ENCODE measurements at places on chromosomes 5 and 9. TPM values are rescaled to one million over a fixed set of nuclear protein-coding genes. Genes with fewer than 3 reads are reported as not detected.

DNA sequence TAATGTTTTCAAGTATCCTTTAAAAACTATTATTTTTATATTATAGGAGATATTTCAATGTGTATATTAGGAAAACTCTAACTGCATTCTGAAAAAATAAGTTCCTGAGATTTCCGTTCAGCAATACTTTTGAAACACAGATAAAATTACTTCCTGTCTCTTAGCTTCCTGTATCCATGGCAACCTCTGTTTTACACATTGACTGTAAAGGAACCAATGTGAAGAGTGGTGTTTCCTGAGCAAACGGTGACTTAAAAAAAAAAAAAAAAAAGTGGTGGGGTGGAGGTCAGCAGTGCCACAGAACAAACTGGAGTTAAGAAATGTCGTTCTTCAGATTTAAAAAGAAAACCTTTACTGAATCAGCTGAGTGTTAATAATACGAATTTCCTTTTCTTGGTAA is at the start of gene LRRC70:
TSS of gene LRRC70 (plus strand) at position 280 of the 400 bp plus-strand sequence. CDS start 620 bp downstream, outside the sequence.
- DNase-seq, result no peak

PCDHB4 gene
- 3.4 TPM for total RNA-seq

MEIKIN gene
- total RNA-seq, result not detected

GRCh38 chr5:73523861-73524260 is 25.6 kb downstream of the BTF3 start:
- no peak for DNase-seq

- DNase-seq, result no peak
Observed at GRCh38 chr5:141565826-141566570, 52.8 kb downstream of the DIAPH1 start.

- DNase-seq, result no peak
Observed at GRCh38 chr9:2228641-2229040, 213.5 kb downstream of the SMARCA2 start.

All from mucosa of descending colon (tissue), 3 donors.